Breast epithelium (tissue), 4 donors: ENCODE measurements at places on chromosomes 7 and 10. TPM values are rescaled to one million over a fixed set of nuclear protein-coding genes. Genes with fewer than 3 reads are reported as not detected.

DNA sequence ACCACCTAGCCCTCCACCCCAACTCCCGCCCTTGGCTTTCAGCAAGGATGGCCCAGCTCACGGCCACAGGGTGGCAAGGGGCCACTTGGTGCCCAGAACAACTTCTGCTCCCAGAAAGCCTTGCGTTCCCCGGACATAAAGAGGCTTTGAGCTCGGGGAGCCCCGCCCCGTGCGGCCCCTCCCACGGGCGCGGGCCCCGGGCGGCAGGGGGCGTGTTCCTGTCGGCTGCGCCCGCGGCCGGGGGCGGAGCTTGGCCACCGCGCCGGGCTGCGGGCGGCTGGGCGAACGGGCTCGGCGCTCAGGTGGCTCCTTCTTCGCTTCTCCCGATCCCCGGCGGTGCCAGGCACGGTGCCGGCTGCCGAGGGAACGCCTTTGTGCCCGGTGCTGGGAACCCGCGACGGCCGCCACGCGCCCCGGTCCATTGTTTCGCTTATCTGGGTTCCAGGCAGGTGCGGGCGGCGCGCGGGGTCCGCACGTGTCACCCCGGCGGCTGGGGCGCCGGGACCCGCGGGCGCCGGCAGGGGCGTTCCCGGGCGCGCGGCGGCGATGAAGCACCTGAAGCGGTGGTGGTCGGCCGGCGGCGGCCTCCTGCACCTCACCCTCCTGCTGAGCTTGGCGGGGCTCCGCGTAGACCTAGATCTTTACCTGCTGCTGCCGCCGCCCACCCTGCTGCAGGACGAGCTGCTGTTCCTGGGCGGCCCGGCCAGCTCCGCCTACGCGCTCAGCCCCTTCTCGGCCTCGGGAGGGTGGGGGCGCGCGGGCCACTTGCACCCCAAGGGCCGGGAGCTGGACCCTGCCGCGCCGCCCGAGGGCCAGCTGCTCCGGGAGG, at the start of gene NFE2L3:
TSS of gene NFE2L3 (plus strand) at position 246 of the 829 bp plus-strand sequence. CDS start at position 547, 301 bp downstream.
- peak within 1 kb of the TSS; percentile 47 for H3K4me3 ChIP-seq
- H3K27me3 ChIP-seq = no peaks in the 10 kb centered on the region
- H3K4me1 ChIP-seq = no peaks in the 10 kb centered on the region

DNA sequence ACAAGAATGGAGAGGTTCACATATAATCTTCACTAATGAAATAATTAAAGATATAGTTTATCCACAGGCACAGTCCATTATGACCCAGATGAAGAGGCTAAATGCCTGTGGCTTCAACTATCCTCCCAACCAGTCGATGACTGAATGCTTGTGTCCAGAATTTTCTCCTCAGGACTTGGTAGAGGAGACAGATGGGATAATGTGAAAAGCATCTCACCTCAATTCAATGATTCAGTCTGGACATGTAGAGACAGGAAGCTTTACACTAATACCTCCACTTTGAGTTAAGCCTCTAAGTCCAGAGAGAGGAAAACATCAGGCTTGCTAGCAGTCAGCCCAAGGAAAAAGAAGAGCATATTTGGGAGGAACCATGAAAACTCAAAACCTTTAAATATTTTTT, 59.1 kb upstream of the COL1A2 start:
- DNase-seq = no peak
- no peaks in the 10 kb centered on the region for H3K36me3 ChIP-seq
- H3K27me3 ChIP-seq = no peaks in the 10 kb centered on the region
- H3K27ac ChIP-seq = no peak overlapping the region

DNA sequence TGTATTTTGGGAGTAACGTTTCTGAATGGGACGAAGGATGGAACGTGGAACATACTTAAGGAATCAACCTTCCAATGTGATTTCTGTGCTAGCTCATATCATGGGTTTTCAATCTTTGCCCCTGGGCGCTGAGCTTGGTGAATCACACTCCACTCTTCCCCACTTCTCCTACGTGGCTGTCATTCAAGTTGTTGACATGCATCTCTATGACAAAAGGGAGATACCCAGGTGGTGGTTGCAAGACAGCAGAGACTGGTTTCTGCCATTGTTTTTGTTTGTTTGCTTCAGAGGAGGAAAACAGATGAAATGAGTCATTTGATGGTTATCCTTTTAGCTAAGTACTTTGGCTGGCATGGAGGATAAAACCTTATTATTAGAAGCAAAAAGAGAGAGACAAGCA, 573.9 kb downstream of the GATA3 start:
- no peaks in the 10 kb centered on the region for H3K4me1 ChIP-seq
- no peaks in the 10 kb centered on the region for H3K27me3 ChIP-seq
- H3K36me3 ChIP-seq = no peaks in the 10 kb centered on the region
- no peak overlapping the region for H3K4me3 ChIP-seq
- peak; percentile 48 for DNase-seq
- no peak overlapping the region for H3K27ac ChIP-seq

DNA sequence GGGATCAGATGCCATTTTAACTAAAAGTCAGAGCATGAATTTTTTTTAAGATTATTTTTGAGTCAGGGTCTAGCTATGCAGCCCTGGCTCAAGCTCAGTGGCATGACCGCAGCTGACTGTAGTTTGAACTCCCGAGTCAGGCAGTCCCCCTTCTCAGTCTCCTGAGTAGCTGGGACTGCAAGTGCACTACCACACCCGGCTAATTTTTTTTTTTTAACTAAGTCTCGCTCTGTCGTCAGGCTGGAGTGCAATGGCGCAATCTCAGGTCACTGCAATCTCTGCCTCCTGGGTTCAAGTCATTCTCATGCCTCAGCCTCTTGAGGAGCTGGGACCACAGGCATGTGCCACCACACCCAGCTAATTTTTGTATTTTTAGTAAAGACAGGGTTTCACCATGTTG, 7.8 kb downstream of the TAS2R41 start:
- H3K27me3 ChIP-seq = no peaks in the 10 kb centered on the region
- no peaks in the 10 kb centered on the region for H3K36me3 ChIP-seq
- no peaks in the 10 kb centered on the region for H3K4me1 ChIP-seq
- DNase-seq = no peak
- no peak overlapping the region for H3K4me3 ChIP-seq
- no peak overlapping the region for H3K27ac ChIP-seq

- peak overlapping the region; percentile 77 for H3K4me3 ChIP-seq
- H3K27me3 ChIP-seq = peaks cover 17% of the 10 kb centered on the region
- peak overlapping the region; percentile 92 for H3K27ac ChIP-seq
- DNase-seq = no peak
- H3K4me1 ChIP-seq = peaks cover 11% of the 10 kb centered on the region
Observed at GRCh38 chr7:151406886-151407583, 2.8 kb downstream of the WDR86 start.

- no peaks in the 10 kb centered on the region for H3K27me3 ChIP-seq
- H3K27ac ChIP-seq = no peak overlapping the region
- H3K4me3 ChIP-seq = no peak overlapping the region
Observed at GRCh38 chr10:99605351-99605750, 14.9 kb downstream of the SLC25A28 start.

- no peaks in the 10 kb centered on the region for H3K4me1 ChIP-seq
- no peak for DNase-seq
- H3K4me3 ChIP-seq = no peak overlapping the region
- no peak overlapping the region for H3K27ac ChIP-seq
Observed at GRCh38 chr10:77556990-77557601, 80.5 kb downstream of the KCNMA1 start.

GRCh38 chr10:17025444-17026295, 103.9 kb downstream of the CUBN start:
- no peak for DNase-seq
- no peaks in the 10 kb centered on the region for H3K4me1 ChIP-seq
- peak overlapping the region; percentile 43 for H3K27ac ChIP-seq
- no peaks in the 10 kb centered on the region for H3K27me3 ChIP-seq

GRCh38 chr10:49595713-49596492, 14.2 kb upstream of the SLC18A3 start:
- H3K36me3 ChIP-seq = no peaks in the 10 kb centered on the region
- no peaks in the 10 kb centered on the region for H3K27me3 ChIP-seq
- no peak overlapping the region for H3K4me3 ChIP-seq
- no peak for DNase-seq

DNA sequence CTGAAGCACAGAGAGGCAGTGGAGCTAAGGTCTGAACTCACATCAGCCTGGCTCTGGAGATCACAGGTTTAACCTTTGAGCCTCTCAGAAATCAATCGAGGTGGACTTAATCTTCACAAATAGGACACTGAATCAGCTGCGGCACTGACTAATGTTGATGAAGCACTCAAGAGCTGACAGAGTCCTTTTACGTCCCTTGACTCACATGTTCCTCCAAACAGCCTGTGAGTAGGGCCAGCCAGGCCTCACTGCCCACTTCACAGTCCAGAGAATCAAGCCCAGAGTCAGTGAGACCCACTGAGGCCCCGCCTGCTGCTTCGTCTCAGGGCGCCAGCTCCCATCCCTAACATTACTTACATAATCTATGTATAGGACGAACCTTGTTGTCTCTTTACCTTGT, 63.1 kb downstream of the TNS3 start:
- no peak overlapping the region for H3K4me3 ChIP-seq
- no peaks in the 10 kb centered on the region for H3K4me1 ChIP-seq
- peak overlapping the region; percentile 14 for H3K27ac ChIP-seq
- no peak for DNase-seq
- H3K36me3 ChIP-seq = no peaks in the 10 kb centered on the region

DNA sequence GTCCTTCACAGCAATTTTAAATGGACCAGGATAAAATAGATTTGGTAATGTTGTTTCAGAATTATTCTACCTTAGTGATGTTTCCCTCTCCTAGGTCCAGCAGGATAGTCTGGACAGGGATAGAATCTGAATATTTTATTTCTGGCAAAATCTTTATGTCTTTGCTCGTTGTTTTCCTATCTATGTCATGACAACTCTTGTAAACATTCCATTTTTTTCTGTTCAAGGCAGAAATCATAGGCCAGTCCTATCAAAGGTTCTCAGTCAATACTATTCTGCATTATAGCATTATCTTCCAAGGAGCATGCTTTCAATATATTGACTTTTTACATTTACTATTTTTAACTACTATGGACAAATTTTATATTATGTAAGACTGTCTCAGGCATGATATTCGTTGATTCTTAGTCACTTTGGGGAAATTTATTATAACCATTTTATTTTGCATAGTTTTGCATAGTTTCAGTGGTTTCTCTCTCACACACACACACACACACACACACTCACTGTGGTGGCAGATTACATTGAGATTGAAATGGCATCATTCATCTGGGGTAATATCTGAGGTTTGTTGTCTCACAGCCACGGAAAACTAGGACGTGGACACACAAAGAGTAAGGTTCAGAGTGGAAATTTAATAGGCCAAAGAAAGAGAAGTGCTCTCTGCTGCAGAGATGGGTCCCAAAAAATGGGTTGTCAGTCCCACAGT, 17.2 kb downstream of the TAS2R60 start:
- H3K4me3 ChIP-seq = no peak overlapping the region
- no peak overlapping the region for H3K27ac ChIP-seq
- no peaks in the 10 kb centered on the region for H3K36me3 ChIP-seq
- no peaks in the 10 kb centered on the region for H3K4me1 ChIP-seq
- H3K27me3 ChIP-seq = no peaks in the 10 kb centered on the region

DNA sequence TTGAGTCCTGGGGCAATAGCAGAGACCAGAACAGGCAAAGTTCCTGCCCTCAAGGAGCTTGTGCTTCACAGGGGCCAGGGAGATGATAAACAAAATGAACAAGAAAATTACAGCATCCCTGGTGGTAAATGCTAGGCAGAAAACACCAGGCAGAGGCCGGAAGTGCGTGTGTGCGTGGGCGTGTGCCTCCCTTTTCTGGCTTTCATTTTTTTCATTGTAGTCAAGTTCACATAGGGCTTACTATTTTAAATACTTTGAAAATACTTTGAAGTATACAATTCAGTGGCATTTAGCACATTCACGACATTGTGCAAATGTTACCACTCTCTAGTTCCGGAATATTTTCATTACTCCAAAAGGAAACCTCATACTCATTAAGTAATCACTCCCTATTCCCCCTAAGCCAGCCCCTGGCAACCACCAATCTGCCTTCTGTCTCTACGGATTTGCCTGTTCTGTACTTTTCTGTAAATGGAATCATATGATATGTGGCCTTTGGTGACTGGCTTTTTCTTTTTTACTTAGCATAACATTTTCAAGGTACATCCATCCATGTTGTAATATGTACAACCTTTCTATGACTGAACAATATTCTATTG, 88.1 kb upstream of the PDCD4 start:
- no peak for DNase-seq
- no peaks in the 10 kb centered on the region for H3K4me1 ChIP-seq
- H3K27ac ChIP-seq = no peak overlapping the region
- no peaks in the 10 kb centered on the region for H3K36me3 ChIP-seq

DNA sequence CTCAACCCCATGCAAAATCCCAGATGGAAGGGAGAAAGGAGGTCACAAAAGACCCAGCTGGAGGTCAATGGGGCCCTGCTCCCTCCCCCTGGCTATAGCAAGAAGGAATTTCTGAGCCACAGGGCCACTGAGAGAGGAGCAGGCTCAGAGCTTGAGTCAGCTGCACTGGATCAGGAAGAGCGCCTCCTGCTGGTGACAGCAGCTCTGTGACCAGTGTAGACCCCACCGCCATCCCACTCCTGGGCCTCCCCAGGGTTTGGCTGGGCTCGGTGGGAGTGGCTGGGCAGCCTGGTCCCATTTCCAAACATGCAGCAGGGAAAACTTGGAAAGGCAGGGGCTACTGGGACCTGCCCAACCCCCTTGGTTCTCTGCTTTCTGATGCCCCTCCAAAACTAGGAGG, 31.5 kb upstream of the PRLHR start:
- no peaks in the 10 kb centered on the region for H3K36me3 ChIP-seq
- no peaks in the 10 kb centered on the region for H3K27me3 ChIP-seq
- no peak overlapping the region for H3K27ac ChIP-seq
- H3K4me1 ChIP-seq = no peaks in the 10 kb centered on the region

Gene NACAD
- total RNA-seq = 3.2 TPM

Gene CRTAC1
- total RNA-seq = 1.9 TPM

Gene CYP2E1
- 0.98 TPM for total RNA-seq

Gene PTN
- total RNA-seq = 343 TPM
